ENCODE measurements at places on chromosomes 16 and 17. TPM values are rescaled to one million over a fixed set of nuclear protein-coding genes. Genes with fewer than 3 reads are reported as not detected.

Gene KRT36
- total RNA-seq = not detected

Gene CCDC92B
- 0.22 TPM for total RNA-seq

Gene CMTM2
- total RNA-seq = not detected

Gene IRX6
- not detected for total RNA-seq

Gene CES5A
- total RNA-seq = not detected

Gene RGS11
- total RNA-seq = 4.7 TPM

Gene KRT32
- total RNA-seq = not detected

Gene AARS1
- 103 TPM for total RNA-seq

Gene CTF1
- total RNA-seq = 0.24 TPM

Gene ADAD2
- not detected for total RNA-seq

Gene C1QL1
- total RNA-seq = 23.3 TPM

Gene CTRB1
- total RNA-seq = not detected

Gene EME1
- 15.7 TPM for total RNA-seq

Gene MYLK3
- total RNA-seq = 0.19 TPM

Gene TBC1D3D
- total RNA-seq = not detected

Gene KRTAP4-3
- total RNA-seq = not detected

Gene STH
- not detected for total RNA-seq

Gene NT5M
- total RNA-seq = 9.9 TPM

Gene NTN1
- total RNA-seq = 0.50 TPM

Gene PLSCR3
- 34.1 TPM for total RNA-seq

Gene CTRL
- total RNA-seq = 1.5 TPM

Gene PRR15L
- 0.15 TPM for total RNA-seq

Gene PERCC1
- not detected for total RNA-seq

Gene GSE1
- total RNA-seq = 23.2 TPM

Gene BBS2
- total RNA-seq = 23.1 TPM

Gene TMEM235
- total RNA-seq = not detected

Gene CASKIN2
- total RNA-seq = 8.2 TPM

Gene PRAC1
- not detected for total RNA-seq

Gene SDR42E2
- not detected for total RNA-seq

Gene GPRC5B
- total RNA-seq = 27.9 TPM

Gene SP6
- 2.8 TPM for total RNA-seq

Gene CCDC40
- total RNA-seq = 5.9 TPM

Gene TBC1D3B
- 3.7 TPM for total RNA-seq

Gene KRTAP4-1
- total RNA-seq = 0.30 TPM

Gene AGRP
- total RNA-seq = not detected

Gene OTOA
- total RNA-seq = not detected

Gene HOXB5
- 2.5 TPM for total RNA-seq

Gene CD7
- 0.08 TPM for total RNA-seq

Gene CBFA2T3
- 0.31 TPM for total RNA-seq

Gene TEKT5
- total RNA-seq = not detected

Gene PRSS53
- total RNA-seq = 1.8 TPM

Gene PRSS22
- total RNA-seq = 4.1 TPM

Gene TBC1D3C
- total RNA-seq = 0.06 TPM
